ENCODE measurements at places on chromosomes 1 and 21.

DNA sequence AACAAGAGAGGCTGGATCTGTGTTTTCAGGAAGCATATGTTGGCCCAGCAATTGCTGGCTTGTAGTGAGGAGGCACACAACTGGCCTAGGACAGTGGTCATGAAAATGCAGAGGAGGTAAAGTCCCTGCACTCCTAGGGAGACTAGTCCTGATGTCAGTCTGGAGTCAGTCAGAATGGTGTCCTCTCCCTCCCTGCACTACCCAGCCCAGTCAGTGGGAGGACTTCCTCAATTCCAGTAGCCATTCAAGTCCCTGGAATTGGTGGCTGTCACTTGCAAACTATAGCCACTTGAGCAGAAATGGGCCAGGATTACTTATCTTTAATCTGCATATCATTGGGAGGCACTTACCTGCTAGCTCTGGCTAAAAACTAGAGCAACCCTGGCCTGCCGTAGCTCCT, 18.6 kb downstream of the NDUFS5 start:
- no peak for DNase-seq

DNA sequence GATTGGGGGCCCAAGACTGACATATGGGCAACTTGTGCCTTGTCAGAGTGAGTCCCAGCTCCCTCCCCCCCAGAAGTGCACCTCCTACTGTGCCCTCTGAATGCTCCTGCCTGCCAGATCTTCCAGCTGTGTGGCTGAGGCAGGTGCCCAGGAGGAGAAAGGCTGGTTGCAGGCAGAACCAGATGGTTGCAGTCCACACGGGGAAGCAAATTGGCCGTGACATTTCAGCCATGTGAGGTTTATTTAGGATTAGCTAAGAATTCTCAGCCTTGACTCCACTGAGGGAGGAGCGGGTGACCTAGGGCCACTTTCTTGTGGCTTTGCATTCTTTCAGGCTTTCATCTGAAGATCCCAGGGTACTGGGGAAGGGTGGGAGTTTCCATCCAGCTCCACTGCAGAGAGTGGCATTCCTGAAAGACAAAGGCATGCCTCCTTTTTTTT, 33.8 kb downstream of the PEX14 start:
- no peak for DNase-seq

GRCh38 chr1:243731974-243732625, 117.9 kb downstream of the AKT3 start:
- DNase-seq: no peak

DNA sequence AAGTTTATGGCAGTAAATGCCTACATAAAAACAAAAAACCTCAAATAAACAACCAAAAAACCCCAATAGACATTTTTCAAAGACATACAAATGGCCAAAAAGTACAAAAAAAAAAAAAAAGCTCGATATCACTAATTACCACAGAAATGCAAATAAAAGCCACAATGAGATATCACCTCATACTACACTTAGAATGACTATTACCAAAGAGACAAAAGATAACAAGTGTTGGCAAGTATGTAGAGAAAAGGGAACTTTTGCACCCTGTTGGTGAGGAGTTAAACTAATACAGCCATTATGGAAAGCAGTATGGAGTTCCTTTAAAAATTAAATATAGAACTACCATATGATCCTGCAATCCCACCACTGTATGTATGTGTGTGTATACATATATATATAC, 21.1 kb downstream of the SLC25A24 start:
- DNase-seq: no peak

DNA sequence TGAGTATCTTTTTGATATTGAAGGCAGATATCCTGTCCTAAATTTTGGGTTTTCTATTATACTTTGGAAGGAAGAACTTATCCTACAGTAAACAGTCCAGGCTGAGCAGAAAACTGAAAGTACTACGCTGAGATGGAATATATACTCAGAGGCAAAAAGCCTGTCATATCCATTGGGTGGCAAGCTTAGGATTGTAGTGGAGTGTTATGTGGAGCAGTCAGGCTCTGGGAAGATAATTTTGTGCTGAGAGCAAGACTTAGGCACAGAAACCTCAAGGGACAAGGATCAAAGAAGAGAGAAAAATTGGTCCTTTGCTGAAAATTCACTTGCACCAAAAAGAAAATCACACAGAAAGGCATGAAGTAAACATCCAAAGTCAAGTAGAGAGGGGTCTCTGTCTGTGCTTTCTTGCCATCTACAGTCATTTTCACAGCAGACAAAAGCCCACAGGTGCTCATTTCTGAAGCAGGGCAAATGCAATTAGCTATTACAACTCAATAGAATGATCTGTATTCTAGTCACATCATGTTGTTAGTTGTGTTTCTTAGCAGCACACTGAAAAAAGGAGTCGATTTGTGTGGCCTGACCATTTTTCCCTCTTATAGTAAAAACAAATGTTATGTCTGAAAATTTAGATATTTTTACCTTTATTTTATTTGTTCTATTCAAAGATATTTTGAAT, 38.5 kb downstream of the CRB1 start:
- DNase-seq: no peak

GRCh38 chr21:35316456-35316855, 267.4 kb upstream of the RUNX1 start:
- DNase-seq: no peak

GRCh38 chr1:248926401-248927182, 20.6 kb downstream of the PGBD2 start:
- DNase-seq: peak; percentile 37

- no peak for DNase-seq
Measured at GRCh38 chr1:204085876-204086275, 13.0 kb downstream of the SOX13 start.

DNA sequence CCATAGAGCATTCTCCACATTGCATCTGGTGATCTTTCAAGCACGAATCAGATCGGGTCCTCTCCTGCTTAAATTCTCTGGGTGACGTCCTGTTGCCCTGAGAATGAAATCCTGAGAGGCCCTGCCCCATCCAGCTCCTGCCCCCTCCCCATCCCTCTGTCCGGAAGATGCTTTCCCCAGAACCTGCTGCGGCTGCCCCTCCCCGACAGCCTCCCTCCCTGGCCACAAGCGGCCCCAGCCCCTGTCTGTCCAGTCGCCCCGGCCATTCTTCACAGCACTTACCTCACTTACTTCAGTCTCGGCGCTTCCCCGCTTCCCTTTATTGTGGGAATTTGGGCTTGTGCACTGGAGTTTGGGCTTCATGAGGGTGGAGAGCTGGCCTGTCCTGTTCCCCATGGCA, 40.3 kb downstream of the TAS1R2 start:
- DNase-seq: no peak

- DNase-seq: no peak
Measured at GRCh38 chr1:101075926-101076325, 50.3 kb upstream of the DPH5 start.

DNA sequence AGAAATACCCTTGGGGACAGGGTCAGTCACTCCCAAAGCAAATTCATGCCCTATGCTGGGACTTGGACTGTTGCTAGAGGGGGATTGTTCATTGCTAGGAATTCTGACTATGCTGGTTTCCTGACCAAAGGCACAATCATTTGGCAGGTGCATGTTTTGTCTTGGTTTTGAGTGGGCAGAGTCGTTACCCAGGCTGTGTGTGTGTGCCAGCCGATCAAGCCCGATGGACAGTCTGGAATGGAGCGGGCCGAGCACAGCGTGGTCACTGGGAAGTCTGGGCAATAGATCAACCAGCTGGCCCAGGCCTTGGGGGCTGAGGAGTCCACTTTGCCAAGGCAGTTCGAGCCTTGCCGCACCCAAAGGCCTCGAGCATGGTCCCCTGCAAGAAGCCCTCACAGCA, 60.9 kb downstream of the HTR6 start:
- DNase-seq: no peak

DNA sequence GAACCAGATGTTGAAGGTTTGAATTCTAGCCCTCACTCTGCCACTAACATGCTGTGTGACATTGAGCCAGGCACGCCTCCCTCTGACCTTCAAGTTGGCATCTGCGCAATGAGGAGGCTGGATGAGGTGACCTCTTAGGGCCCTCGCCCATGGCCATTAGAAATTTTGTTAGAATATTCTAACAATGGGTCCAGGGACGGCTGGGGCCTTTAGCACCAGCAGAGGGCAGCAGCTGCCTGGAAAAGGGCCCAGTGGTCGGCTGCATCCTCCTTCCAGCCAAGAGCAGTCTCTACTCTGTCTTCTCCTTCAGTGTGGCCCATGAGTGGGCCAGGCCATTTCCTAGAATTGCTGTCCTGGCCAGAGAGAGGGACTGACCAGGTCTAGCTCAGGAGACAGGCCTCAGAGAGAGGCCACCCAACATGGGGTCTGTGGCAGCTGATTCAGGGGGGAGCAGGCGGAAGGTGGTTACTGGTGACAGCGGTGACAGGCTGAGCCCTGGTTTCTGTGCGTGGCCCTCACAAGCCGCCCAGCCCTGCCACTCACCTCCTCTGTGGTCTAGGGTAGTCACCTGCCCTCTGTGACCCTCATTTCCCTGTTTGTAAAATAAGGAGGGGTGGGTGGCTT, 101.3 kb upstream of the ACTL8 start:
- DNase-seq: peak; percentile 82

DNA sequence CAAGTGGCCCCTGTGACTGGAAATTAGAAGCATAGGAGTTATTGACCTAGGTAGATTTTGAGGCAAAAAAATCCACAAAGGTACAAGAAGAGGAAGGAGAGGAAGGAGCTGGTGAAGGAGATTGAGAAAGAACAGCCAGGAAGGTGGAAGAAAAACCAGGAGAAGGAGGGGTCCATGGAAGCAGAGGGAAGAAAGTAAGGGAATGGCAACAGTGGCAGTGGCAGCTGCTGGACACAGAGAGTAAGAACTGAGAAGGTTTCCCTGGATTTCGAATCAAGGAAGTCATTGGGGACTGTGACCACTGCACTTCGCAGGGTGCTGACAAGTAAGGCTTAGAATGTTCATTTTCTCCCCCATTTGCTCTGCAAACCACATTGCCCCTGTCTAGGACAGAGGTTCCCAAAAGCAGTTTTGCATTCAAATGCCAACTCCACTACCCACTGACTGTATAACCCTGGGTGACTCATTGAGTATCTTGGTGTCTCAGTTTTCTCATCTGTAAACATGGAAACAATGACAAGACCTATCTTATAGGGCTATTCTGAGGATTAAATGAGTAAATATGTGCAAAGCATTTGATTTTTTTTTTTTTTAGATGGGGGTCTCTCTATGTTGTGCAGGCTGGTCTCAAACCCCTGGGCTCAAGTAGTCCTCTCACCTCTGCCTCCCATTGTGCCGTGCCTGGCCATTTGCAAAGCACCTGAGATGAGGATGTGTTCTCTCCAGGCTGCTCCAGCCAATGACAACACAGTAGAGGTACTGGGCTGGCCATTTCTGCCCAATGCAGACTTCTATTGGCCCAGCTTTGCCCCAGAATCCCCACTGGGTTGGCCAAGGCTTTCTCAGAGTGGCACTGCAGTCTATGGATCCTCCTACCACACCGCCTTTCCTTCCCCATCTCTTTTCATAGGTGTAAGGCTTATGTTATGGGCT, 9.3 kb upstream of the CAPN2 start:
- no peak for DNase-seq

GRCh38 chr1:20640183-20640597, 6.9 kb downstream of the PINK1 start:
- DNase-seq: peak; percentile 74

DNA sequence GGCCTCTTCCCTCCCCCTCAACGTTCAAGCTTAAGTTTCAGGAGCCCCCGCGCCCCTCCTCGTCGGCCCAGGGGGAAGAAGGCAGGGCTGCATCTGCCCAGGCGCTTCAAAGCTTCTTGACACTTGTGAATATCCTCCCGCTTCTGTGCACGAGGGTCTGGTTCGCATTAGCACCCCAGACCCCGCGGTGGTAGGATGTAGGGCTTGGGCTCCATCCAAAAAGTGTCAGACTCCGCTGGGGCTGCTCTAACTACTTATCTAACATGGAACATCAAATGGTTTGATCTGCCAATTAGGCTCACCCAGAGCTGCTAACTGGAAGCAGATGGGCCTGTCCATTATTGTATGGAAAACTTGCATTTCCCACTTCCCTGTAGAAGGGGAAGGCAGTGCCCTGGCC, 28.9 kb downstream of the TAS1R2 start:
- DNase-seq: no peak

- DNase-seq: peak; percentile 63
Measured at GRCh38 chr1:9753121-9753531, 70.6 kb downstream of the CLSTN1 start.

- no peak for DNase-seq
Measured at GRCh38 chr1:2862814-2863647, 61.5 kb upstream of the TTC34 start.

GRCh38 chr1:27353166-27353565, 11.3 kb downstream of the SYTL1 start:
- no peak for DNase-seq

DNA sequence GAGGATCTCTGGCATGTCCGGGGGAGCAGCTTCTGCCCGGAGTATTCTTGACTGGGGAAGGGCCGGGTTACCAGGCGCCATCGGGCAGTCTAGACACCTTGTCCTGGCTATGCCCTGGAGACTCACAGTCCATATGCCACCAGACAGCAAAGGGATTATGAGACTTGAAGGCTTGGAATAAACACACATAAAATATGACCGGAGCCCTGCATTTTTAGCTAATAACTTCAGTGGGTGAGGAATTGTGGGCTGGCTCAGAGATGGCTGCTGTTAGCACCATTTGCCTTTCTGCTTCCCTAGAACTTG, 15.5 kb downstream of the NTPCR start:
- no peak for DNase-seq

DNA sequence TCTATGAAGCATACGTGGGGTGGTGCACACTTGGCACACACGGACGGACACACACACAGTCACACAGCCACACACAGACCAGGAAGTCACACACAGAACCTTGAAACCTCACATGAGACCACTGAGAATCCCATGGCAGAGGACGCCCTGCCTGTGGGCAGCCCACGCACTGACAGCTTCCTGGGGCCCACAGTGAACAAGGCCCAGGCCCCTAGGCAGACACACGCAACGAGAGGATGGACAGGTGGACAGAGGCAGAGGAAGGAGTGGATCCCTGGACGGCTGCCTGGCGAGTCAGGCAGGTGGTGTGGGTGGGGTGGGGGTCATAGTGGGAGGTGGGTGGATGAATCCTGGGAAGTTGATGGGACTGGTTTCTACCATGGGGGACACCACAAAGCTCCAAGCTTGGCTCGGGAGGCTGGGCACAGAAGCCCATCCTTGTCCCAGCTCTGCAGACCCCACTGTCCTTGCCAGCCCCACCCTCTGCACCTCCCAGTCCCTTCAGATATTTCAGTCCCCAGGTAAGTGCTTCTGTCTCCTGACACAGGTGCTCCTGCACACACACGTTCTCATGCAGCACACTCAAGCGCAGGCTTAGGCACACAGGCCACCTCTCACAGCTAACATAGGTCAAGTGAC, 49.1 kb downstream of the WNT9A start:
- DNase-seq: no peak

GRCh38 chr1:56986397-56986796, 20.6 kb upstream of the C8B start:
- DNase-seq: no peak

- DNase-seq: no peak
Measured at GRCh38 chr1:55623311-55623710, 408.1 kb upstream of the USP24 start.

GRCh38 chr1:67390041-67390887, 39.9 kb downstream of the SERBP1 start:
- peak; percentile 22 for DNase-seq

- DNase-seq: no peak
Measured at GRCh38 chr1:84912726-84913554, 19.9 kb upstream of the LPAR3 start.
